Breast epithelium (tissue), 4 donors: ENCODE measurements at places on chromosomes 5 and 9. TPM values are rescaled to one million over a fixed set of nuclear protein-coding genes. Genes with fewer than 3 reads are reported as not detected.
A peak's percentile ranks its signal among the peaks of the same experiment; 100 is the strongest.

GRK6 gene
- 22.1 TPM for total RNA-seq

ORM1 gene
- total RNA-seq = 8.3 TPM

NMUR2 gene
- not detected for total RNA-seq

TMEM252 gene
- total RNA-seq = not detected

CDC25C gene
- total RNA-seq = not detected

TTC23L gene
- total RNA-seq = not detected

VCAN gene
- total RNA-seq = 245 TPM

UGT3A1 gene
- total RNA-seq = not detected

IRX4 gene
- total RNA-seq = 9.5 TPM

GRCh38 chr5:95827892-95828246, 5.3 kb upstream of the GLRX start:
- H3K36me3 ChIP-seq = no peaks in the 10 kb centered on the region
- no peak overlapping the region for H3K27ac ChIP-seq
- H3K4me3 ChIP-seq = no peak overlapping the region
- H3K27me3 ChIP-seq = no peaks in the 10 kb centered on the region

GRCh38 chr9:124263213-124263612, 5.5 kb downstream of the NEK6 start:
- H3K4me3 ChIP-seq = no peak overlapping the region
- H3K27me3 ChIP-seq = no peaks in the 10 kb centered on the region
- H3K36me3 ChIP-seq = no peaks in the 10 kb centered on the region
- H3K4me1 ChIP-seq = peaks cover 16% of the 10 kb centered on the region
- no peak for DNase-seq

GRCh38 chr9:9142001-9142400, 1342.4 kb upstream of the DMAC1 start:
- H3K4me1 ChIP-seq = no peaks in the 10 kb centered on the region
- H3K36me3 ChIP-seq = no peaks in the 10 kb centered on the region
- no peak overlapping the region for H3K4me3 ChIP-seq
- H3K27ac ChIP-seq = no peak overlapping the region

- H3K27me3 ChIP-seq = no peaks in the 10 kb centered on the region
- H3K4me3 ChIP-seq = no peak overlapping the region
- H3K27ac ChIP-seq = peak overlapping the region; percentile 55
- DNase-seq = no peak
- no peaks in the 10 kb centered on the region for H3K4me1 ChIP-seq
These were observed 103.5 kb upstream of the NR3C1 start for GRCh38 chr5:143506836-143507552.

DNA sequence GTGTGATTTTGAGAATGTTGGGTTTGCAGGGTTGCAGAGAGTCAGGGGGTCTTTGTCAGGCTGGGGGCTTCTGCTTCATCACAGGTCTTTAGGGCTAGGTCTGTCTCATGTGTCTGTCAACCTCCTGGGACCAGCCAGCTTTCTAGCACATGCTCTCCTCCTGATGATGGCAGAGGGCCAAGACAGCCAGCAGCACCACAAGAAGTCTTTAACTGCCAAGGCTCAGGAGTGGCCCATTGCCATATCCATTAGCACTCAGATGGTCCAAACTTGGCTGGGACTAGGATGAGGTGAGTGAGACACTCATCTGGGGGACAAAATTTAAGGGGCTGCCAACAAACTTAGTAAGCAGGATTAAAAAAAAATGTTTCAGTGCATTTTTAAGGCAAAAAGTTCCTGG, 384.2 kb upstream of the CDH10 start:
- H3K4me3 ChIP-seq = no peak overlapping the region
- H3K36me3 ChIP-seq = no peaks in the 10 kb centered on the region
- no peaks in the 10 kb centered on the region for H3K4me1 ChIP-seq

DNA sequence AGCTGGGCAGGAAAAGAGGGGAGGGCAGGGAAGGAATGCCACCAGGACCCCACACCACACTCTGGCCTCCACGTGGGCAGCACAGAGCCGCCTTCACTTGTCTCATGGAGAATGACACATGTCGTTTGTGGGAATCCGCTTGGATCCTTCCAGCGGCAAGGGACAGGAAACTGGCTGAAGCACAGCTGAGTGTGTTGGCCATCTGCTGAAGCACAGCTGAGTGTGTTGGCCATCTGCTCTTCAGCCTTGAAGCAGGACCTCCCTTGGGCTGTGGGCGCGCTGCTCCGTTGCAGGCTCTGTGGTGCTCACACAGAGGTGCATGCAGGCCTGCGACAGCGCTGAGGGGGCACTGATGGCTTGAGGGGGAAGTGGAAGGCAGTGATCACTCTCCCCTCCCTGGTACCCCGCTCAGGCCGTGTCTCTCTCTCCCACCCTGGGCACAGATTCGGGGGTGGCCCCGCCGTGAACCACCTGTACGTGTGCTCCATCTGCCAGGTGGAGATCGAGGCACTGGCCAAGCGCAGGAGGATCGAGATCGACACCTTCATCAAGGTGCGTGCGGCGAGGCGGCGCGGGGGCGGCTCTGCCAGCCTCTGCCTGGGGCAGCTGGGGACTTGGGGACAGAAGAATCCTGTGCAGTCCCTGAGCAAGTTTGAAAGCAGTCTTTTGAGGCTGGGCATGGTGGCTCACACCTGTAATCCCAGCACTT, 40.6 kb downstream of the USP20 start:
- H3K4me3 ChIP-seq = no peak overlapping the region
- H3K27ac ChIP-seq = no peak overlapping the region
- peaks cover 11% of the 10 kb centered on the region for H3K36me3 ChIP-seq
- H3K27me3 ChIP-seq = no peaks in the 10 kb centered on the region
- H3K4me1 ChIP-seq = no peaks in the 10 kb centered on the region

GRCh38 chr5:132422720-132423437, 53.4 kb downstream of the SLC22A5 start:
- H3K27ac ChIP-seq = peak overlapping the region; percentile 51
- H3K36me3 ChIP-seq = no peaks in the 10 kb centered on the region
- no peak for DNase-seq
- H3K4me3 ChIP-seq = no peak overlapping the region
- peaks cover 28% of the 10 kb centered on the region for H3K4me1 ChIP-seq
- no peaks in the 10 kb centered on the region for H3K27me3 ChIP-seq

DNA sequence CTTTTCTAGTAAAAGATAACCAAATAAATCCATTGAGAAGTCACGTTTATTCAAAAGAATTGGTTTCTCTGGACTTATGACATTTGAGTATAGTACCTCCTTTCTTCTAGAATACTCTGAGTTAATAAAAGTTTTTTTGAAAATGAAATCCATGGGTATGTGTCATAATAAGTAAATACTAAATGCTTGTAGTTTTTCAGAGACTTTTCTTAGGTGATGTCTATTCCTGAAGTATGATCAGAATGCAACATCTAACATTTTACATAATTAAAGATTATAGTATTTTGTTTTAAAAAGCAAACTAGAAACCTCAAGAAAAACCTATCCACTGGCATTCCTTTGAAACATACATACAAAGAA, 63.2 kb downstream of the NFIB start:
- DNase-seq = no peak
- no peaks in the 10 kb centered on the region for H3K27me3 ChIP-seq
- no peaks in the 10 kb centered on the region for H3K36me3 ChIP-seq
- H3K4me3 ChIP-seq = no peak overlapping the region
- no peaks in the 10 kb centered on the region for H3K4me1 ChIP-seq

GRCh38 chr5:126488443-126489065, 65.3 kb downstream of the GRAMD2B start:
- DNase-seq = no peak
- peaks cover 8% of the 10 kb centered on the region for H3K36me3 ChIP-seq

GRCh38 chr9:134252084-134252830, 74.0 kb upstream of the RXRA start:
- H3K36me3 ChIP-seq = no peaks in the 10 kb centered on the region
- H3K27ac ChIP-seq = no peak overlapping the region
- DNase-seq = no peak
- no peaks in the 10 kb centered on the region for H3K4me1 ChIP-seq

- H3K4me1 ChIP-seq = no peaks in the 10 kb centered on the region
- no peak overlapping the region for H3K27ac ChIP-seq
- no peaks in the 10 kb centered on the region for H3K27me3 ChIP-seq
These were observed 296.5 kb upstream of the ITGA1 start for GRCh38 chr5:52491071-52491787.

DNA sequence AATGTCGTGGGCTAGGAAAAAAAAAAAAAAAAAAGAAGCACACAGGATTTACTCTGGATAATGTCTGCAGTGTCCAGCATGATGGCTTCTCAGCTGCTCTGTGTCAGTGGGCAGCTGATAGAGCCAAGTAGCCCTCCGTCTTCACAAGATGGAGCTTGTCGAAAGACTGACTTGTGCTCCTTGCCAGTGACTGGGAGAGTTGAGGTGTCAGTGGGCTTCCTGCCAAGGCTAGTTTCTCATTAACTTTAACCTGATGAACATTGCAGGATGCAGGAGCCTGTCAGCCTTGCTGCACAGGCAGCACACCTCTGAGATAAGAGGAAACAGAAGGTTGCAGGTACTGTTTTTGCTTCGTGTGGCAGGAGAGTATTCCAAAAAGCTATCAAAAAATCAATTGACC, 171.4 kb upstream of the SGCD start:
- H3K36me3 ChIP-seq = no peaks in the 10 kb centered on the region
- H3K27ac ChIP-seq = no peak overlapping the region
- no peak for DNase-seq
- no peak overlapping the region for H3K4me3 ChIP-seq
- H3K4me1 ChIP-seq = no peaks in the 10 kb centered on the region
- H3K27me3 ChIP-seq = no peaks in the 10 kb centered on the region

DNA sequence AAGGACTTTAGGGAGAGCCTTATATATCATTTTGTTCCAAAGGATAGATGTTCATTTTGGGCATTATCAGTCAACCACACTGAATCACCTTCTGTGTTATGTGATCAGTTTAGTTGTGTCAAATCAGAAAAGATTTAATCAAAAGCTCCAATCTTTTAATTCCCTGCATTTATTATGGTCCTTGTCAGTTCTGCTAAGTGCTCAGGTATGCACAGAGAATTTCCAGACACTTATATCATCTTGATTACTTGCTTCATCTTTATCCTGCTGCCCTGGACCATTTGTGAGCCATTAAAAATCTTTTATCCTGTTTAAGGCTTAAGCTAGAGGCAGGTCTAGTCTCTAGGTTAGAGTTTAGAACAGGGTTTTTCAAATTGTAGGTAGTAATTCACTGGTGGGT, 179.1 kb downstream of the CWC27 start:
- H3K27ac ChIP-seq = no peak overlapping the region
- no peaks in the 10 kb centered on the region for H3K4me1 ChIP-seq
- H3K36me3 ChIP-seq = no peaks in the 10 kb centered on the region
- no peaks in the 10 kb centered on the region for H3K27me3 ChIP-seq
- no peak overlapping the region for H3K4me3 ChIP-seq

GRCh38 chr5:132380047-132380446, 10.5 kb downstream of the SLC22A5 start:
- H3K27ac ChIP-seq = no peak overlapping the region
- H3K36me3 ChIP-seq = no peaks in the 10 kb centered on the region
- H3K4me3 ChIP-seq = no peak overlapping the region
- H3K4me1 ChIP-seq = peaks cover 8% of the 10 kb centered on the region
- DNase-seq = no peak

- no peak for DNase-seq
- H3K36me3 ChIP-seq = no peaks in the 10 kb centered on the region
- H3K4me1 ChIP-seq = no peaks in the 10 kb centered on the region
- no peak overlapping the region for H3K27ac ChIP-seq
- no peak overlapping the region for H3K4me3 ChIP-seq
These were observed 73.8 kb downstream of the JAKMIP2 start for GRCh38 chr5:147708708-147709107.

DNA sequence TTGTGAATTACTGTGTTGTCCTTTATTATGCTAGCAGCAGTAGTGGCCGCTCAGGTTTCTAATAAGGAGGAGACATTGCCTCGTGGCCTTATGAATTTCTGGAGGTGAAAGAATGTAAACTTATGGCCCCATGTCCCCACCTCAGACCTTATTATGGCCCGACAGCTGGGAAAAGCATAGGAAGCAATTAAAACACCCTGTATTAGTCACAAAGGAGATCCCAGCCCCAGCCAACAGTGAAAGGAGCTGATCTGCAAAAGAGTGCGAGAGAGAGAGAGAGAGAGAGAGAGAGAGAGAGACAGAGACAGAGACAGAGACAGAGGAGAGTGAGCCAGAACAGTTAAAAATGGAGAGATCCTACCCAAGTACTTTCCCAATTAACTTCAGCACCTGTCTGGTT, 269.3 kb downstream of the DMRT2 start:
- no peak for DNase-seq
- no peak overlapping the region for H3K4me3 ChIP-seq
- H3K36me3 ChIP-seq = no peaks in the 10 kb centered on the region

GRCh38 chr5:40365342-40366330, 314.1 kb upstream of the PTGER4 start:
- H3K27ac ChIP-seq = no peak overlapping the region
- no peaks in the 10 kb centered on the region for H3K4me1 ChIP-seq
- H3K4me3 ChIP-seq = no peak overlapping the region
- no peaks in the 10 kb centered on the region for H3K36me3 ChIP-seq
- no peak for DNase-seq

DNA sequence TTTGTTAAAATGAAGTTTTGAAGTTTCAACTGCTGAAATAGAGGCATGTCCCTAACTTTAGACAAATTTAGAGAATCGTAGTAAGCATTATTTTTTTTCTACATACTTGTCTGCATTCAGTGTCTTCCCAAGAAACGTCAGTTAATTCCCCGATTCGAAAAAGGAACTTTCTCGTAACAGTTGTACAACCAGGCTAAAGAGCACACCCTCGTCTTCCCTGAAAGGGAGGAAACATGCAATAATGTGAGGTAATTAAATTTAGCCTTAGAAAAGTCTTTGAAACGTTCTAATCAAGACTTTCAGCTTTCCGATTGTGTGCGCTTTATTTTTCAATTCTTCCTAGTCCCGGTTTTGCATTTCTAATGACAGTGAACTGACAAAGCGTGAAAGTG, 374 bp upstream of the SLC1A3 start:
- peak overlapping the region; percentile 71 for H3K27ac ChIP-seq
- no peak for DNase-seq
- peaks cover 4% of the 10 kb centered on the region for H3K4me1 ChIP-seq
- H3K27me3 ChIP-seq = no peaks in the 10 kb centered on the region
- peak overlapping the region; percentile 54 for H3K4me3 ChIP-seq
- H3K36me3 ChIP-seq = no peaks in the 10 kb centered on the region

- no peak overlapping the region for H3K27ac ChIP-seq
- H3K4me3 ChIP-seq = no peak overlapping the region
These were observed 95.7 kb downstream of the ELAVL2 start for GRCh38 chr9:23730364-23730763.
